ENCODE measurements at places on chromosomes 2 and 18. TPM values are rescaled to one million over a fixed set of nuclear protein-coding genes. Genes with fewer than 3 reads are reported as not detected.
A peak's percentile ranks its signal among the peaks of the same experiment; 100 is the strongest.

CSRNP3 gene
- total RNA-seq = 0.10 TPM

GALNT3 gene
- total RNA-seq = not detected

CLEC4F gene
- not detected for total RNA-seq

PLGLB2 gene
- 0.81 TPM for total RNA-seq

DNER gene
- 2.6 TPM for total RNA-seq

IL1R1 gene
- 23.3 TPM for total RNA-seq

DNA sequence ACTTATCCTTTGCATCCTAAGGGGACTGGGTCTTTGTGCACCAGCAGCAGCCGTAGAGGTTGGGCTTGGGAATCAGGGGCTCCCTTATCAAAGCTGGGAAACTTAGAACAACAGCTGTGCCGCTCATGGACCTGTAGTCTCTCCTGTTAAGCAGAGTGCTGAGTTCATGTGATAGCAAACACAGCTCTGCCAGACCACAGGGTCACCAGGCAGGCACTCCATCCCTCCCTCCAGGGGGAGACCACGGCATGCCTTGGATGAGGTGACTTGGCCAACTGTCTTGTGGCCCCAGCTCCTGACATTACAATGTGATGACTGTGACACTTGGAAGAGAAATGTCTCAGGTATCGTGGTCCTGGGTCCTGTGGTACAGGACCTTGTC is 60.0 kb downstream of the DGKD start:
- peak overlapping the region; percentile 97 for H3K27ac ChIP-seq
- no peaks in the 10 kb centered on the region for H3K27me3 ChIP-seq
- H3K36me3 ChIP-seq = no peaks in the 10 kb centered on the region
- H3K4me1 ChIP-seq = peaks cover 49% of the 10 kb centered on the region
- peak; percentile 90 for DNase-seq

DNA sequence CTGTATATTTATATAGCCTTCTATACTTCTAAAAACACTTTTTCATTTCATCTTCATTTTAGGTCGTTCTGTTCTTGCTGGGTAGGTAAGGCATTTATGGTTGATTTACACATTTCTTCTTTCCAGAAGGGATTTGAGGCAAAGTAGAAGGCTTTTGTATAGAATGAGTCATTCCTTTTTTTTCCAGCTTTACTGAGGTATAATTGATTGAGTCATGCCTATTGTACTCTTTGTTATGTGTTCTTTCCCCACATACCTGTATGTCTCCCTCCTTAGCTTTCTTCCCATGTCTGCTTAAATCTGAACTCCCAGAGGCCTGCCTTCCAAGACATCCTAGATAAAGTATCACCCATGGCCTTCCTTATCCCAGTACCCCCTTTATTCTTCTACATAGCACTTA is 4.8 kb upstream of the CDC42EP3 start:
- H3K27me3 ChIP-seq = no peaks in the 10 kb centered on the region
- no peaks in the 10 kb centered on the region for H3K36me3 ChIP-seq
- no peak overlapping the region for H3K4me3 ChIP-seq

- no peaks in the 10 kb centered on the region for H3K27me3 ChIP-seq
- H3K27ac ChIP-seq = peak overlapping the region; percentile 98
- H3K4me1 ChIP-seq = peaks cover 27% of the 10 kb centered on the region
- H3K4me3 ChIP-seq = peak overlapping the region; percentile 100
- peak; percentile 84 for DNase-seq
Measured at GRCh38 chr18:46174342-46175041, 70.3 kb downstream of the HAUS1 start.

- H3K4me3 ChIP-seq = no peak overlapping the region
- no peak for DNase-seq
- H3K4me1 ChIP-seq = peaks cover 9% of the 10 kb centered on the region
- no peaks in the 10 kb centered on the region for H3K27me3 ChIP-seq
- peaks cover 4% of the 10 kb centered on the region for H3K36me3 ChIP-seq
Measured at GRCh38 chr2:46644690-46645385, 165.5 kb downstream of the TMEM247 start.

- no peak for DNase-seq
- H3K36me3 ChIP-seq = no peaks in the 10 kb centered on the region
- peak overlapping the region; percentile 55 for H3K27ac ChIP-seq
- no peaks in the 10 kb centered on the region for H3K27me3 ChIP-seq
- peaks cover 11% of the 10 kb centered on the region for H3K4me1 ChIP-seq
Measured at GRCh38 chr18:46196627-46197243, 92.5 kb downstream of the HAUS1 start.

GRCh38 chr2:26805241-26805676 is 19.4 kb downstream of the CENPA start:
- no peak for DNase-seq
- no peaks in the 10 kb centered on the region for H3K27me3 ChIP-seq
- H3K27ac ChIP-seq = no peak overlapping the region
- H3K4me3 ChIP-seq = no peak overlapping the region

DNA sequence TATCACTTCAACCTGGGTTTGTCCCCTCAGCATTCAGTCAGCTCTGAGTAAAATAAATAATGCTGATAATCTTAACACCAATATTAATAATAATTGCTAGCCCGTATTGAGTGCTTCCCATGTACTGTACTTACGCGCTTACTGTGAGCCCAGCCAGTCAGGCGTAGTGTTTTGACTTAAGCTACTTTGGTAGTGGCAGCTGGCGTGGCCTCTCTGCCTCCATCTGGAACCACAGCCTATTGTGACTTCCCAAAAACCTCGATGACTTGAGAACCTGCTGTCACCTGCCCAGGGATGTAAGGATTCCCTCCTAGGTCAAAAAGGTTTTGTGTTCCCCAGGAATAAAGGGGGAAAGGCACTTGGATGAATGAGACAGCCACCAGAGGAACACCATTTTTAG is 53.2 kb downstream of the SUMO1 start:
- no peak for DNase-seq
- H3K36me3 ChIP-seq = no peaks in the 10 kb centered on the region
- peaks cover 10% of the 10 kb centered on the region for H3K4me1 ChIP-seq
- H3K27me3 ChIP-seq = no peaks in the 10 kb centered on the region
- no peak overlapping the region for H3K4me3 ChIP-seq

- no peaks in the 10 kb centered on the region for H3K4me1 ChIP-seq
- H3K27ac ChIP-seq = no peak overlapping the region
- H3K27me3 ChIP-seq = no peaks in the 10 kb centered on the region
- no peak overlapping the region for H3K4me3 ChIP-seq
- no peak for DNase-seq
Measured at GRCh38 chr2:15822151-15823044, 118.0 kb upstream of the MYCN start.

DNA sequence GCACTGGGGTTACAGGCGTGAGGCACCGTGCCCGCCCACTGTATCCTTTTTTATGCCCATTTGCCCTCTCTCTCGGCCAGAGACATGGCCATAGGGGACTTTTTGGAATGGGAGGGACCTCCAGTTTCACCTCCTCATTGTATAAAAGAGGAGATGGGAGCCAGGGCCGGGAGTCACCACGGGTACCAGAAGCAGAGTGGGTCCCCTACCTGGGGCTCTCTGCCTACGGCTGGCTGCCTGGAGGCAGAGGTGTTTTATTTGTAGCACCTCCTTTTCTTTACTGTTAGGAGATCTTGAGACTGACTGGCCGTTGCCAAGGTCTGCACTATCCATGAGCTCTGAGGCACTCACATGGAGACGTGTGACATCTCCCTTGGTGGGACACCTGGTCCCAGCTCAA is 162.8 kb downstream of the LDLRAD4 start:
- no peak overlapping the region for H3K4me3 ChIP-seq
- no peaks in the 10 kb centered on the region for H3K27me3 ChIP-seq
- no peaks in the 10 kb centered on the region for H3K36me3 ChIP-seq
- H3K4me1 ChIP-seq = peaks cover 57% of the 10 kb centered on the region
- no peak for DNase-seq

DNA sequence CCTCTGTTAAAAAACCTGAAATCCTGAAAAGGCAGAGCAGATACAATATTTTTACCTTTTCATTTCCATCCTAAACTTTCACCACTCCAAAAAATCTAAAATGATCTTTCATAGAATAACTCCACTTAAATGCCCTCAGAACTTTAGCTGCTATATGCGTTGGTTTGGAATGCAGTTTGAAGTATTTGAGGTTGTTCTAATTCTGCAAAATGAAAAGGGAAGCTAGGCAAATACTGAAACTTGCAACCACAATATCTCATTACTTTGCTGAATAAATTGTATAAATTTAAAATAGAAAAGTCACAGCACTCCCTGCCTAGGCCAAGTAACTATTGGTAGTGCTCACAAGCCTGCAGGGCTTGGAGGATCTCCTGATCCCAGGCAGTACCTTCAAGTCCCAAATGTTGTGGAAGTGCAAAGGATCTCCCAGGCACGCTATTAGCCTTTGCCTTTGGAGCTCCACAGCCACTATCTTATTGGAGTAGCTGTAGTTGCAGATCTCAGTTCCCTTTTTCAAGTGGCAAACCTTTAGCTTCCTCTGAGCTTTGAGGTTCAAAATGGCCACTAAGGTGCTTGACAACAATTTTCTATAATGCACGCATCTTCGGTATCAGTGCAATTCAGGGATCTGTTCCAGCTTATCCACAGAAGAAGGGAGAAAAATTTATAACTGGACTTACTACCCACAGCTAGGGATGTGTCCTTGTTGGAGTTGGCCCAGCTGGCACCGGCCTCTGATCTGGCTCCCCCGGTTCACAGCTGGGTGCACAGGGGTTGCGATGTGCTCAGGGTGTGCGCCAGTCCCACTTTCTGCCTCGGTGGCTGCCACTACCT is 43.4 kb upstream of the ANKRD62 start:
- DNase-seq = no peak
- no peaks in the 10 kb centered on the region for H3K36me3 ChIP-seq
- no peaks in the 10 kb centered on the region for H3K4me1 ChIP-seq
- no peak overlapping the region for H3K27ac ChIP-seq

DNA sequence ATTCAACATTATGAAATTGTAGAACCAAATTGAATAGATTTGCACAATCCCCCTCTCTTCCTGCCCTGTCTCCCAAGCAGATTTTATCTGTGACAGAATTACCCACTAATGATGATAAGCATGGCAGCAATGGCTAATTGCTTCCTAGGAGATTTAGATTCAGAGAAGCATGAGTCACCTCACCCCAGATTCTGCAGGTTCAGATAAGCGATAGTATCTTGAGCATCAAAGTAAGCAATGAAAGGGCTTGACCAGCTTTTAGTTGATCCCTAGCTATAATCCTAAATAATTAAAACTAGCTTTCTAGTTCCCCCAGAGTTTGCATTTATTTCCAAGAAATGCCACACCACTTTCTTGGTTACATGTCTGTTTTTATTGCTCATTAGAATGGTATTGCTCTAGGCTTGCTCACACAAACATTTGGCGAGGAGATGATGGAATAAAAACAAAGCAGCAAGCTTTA is 204.3 kb downstream of the GULP1 start:
- no peak for DNase-seq
- no peak overlapping the region for H3K4me3 ChIP-seq
- H3K27ac ChIP-seq = no peak overlapping the region
- no peaks in the 10 kb centered on the region for H3K36me3 ChIP-seq
- no peaks in the 10 kb centered on the region for H3K27me3 ChIP-seq

DNA sequence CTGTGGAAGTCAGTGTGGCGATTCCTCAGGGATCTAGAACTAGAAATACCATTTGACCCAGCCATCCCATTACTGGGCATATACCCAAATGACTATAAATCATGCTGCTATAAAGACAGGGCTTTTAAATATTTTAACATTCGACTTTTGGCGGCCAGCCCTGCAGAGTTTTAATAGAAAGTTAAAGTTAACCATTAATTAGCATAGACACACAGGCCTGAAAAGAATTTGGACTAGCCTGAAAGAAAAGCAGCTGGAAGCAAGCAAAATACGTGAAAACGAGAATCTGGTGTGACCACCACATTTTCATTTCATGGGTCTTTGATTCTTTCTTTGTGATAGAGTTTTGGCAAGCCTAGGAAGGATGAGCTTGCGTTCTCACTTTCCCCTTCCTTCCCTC is 184.0 kb downstream of the SCG2 start:
- no peaks in the 10 kb centered on the region for H3K36me3 ChIP-seq
- no peak overlapping the region for H3K4me3 ChIP-seq
- H3K27ac ChIP-seq = no peak overlapping the region
- no peaks in the 10 kb centered on the region for H3K4me1 ChIP-seq
- no peak for DNase-seq
- no peaks in the 10 kb centered on the region for H3K27me3 ChIP-seq

DNA sequence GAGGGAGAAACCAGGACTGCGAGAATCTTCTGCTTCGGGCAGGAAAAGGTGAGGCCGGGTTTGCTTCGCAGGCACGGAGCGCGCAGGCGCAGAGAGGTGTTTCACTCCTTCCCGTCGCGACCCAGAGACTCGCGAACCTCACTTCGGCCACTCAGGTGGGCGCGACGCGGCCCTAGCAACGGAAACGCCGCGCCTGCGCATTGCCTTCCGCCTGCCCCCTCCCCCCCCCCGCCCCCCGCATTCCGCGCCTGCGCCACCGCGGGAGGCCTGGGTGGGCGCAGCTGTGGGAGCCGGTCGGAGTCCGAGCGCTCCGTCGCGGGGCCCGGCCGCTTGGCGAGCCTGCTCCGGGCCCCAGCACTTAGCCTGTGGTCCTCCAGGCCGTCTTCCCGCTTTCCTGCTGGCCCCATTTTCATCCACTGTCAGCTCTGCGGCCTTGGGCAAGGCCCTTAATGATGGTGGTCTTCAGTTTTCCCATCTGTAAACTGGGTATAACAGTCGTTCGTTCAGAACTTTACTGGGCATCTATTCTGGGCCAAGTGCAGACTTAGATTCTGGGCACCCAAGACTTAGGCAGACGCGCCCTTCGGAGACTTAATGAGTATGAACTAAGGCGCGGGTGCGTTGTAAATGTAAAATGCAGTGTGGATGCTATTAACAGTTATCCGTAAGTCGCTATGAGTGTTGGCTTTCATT is 62.1 kb upstream of the ACKR3 start:
- no peak for DNase-seq
- H3K36me3 ChIP-seq = no peaks in the 10 kb centered on the region
- peaks cover 41% of the 10 kb centered on the region for H3K27me3 ChIP-seq
